ENCODE measurements at places on chromosomes 2 and 18.
A peak's percentile ranks its signal among the peaks of the same experiment; 100 is the strongest.

- DNase-seq, result peak; percentile 64
Measured at GRCh38 chr2:164757934-164758695, 83.5 kb downstream of the COBLL1 start.

DNA sequence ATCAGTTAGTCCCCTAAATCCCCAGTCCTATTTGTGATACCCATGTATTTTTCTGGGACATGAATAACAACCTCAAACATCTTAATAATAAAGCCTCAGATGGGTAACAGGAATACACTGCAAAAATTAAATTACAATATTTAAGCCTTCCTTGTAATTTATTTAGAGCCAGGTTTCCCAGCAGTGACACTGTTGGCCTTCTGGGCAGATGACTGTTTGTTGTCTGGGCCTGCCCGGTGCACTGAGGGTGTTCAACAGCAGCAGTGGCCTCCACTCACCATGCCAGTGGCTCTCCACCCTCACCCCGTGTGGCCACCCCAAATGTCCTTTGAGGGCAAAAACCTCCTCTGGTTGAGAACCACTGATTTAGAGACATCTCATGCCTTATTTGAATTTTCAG is 270.2 kb upstream of the SIX3 start:
- no peak for DNase-seq

- DNase-seq, result no peak
Measured at GRCh38 chr2:29401994-29402393, 286.8 kb downstream of the CLIP4 start.

GRCh38 chr18:6207116-6207515 is 207.6 kb downstream of the L3MBTL4 start:
- no peak for DNase-seq

DNA sequence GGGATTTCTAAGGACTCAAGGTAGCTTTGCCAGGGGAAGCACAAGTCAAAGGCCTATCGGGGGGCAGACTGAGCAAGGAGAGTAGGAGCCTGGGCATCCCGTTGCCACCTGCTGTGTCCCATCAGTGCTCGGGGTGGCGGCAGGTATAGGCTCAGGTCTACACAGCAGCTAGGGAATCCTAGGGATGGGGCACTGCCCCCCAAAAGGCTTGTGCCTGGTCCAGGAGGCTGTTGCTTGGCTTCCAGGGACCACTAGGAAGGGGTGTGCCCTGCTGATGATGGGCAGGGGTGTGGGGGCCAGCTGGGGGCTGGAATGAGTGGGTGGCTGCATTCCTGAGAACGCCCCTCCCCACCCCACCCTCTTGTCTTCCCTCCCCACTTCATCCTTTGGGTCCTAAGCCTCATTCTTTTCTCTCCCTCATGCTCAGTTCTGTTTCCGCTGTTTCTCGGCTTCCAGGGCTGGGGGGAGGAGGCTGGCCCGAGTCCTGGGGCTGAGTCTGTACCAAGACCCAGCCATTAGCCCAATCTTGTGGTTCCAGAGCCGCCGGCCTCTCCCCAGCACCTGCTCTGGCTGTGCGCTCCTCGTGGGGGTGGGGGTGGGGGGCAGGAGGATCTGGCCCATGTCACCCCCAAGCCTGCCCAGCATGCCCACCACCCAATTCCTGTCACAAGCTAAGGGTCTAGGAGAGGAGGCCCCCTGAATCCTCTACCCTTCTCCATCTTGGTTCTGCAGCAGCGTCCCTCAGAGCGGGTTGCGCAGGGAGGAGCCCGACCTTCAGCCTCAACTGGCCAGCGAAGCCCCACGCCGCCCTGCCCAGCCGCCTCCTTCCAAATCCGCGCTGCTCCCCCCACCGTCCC is 12.8 kb downstream of the SPEG start:
- no peak for DNase-seq

DNA sequence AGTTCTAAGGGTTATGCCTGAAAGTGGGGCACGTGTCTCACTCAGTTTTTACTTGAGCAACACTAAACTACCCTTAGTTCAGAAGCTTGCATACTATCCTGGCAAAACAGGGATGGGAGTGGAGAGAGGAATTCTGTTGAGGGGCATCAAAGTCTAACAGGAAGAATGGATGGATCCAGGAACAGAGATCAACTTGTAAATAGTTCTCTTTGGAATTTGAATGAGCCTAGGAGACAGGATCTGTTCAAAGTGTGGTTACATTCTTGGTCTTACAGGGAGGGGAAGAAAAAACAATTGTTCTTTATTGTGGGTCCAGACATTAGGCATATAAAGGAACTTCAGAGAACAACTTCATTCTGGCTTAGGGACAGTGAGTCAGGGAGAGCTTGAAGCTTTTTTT is 560.2 kb downstream of the CNTNAP5 start:
- DNase-seq, result no peak

DNA sequence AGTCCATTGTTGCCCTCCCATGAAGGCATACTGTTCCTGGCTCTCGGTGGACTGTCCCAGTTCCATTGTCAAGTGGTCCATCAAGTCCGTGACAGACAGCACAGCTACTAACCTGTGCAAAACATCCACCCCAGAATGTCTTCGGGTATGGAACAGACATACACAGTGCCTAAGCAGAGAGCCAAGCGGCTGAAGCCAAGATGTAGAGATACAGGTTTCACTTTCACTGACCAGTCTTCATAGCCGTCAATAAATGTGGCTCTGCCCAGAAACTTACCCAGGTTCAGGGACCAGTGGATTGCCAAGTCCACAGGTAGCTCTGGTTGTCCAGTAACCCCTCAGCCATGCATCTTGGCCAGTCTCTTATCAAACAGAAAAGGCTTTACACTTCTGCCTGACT is 10.7 kb upstream of the PAPOLG start:
- no peak for DNase-seq

DNA sequence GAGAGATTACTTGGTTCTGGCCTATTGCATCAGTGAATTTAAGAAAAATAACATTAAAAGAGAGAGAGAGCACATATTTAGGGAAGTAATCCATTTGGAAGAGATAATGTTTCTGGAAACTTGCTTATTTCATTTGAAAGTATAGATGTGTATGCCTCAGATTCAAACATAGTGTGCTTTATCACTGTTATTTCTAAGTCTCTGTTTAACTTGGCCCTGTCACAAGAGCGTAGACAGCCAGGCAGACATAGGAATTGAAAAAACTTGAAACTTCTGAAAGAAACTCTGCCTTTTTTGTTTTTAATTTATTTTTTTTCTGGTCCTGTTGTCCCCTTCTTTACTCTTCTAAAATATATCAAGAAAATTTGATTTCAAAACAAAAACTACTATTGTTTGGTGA is 849.1 kb downstream of the CNTNAP5 start:
- no peak for DNase-seq

- no peak for DNase-seq
Measured at GRCh38 chr2:239636808-239637207, 236.0 kb upstream of the HDAC4 start.

- DNase-seq, result no peak
Measured at GRCh38 chr18:48139431-48140347, 209.2 kb upstream of the SMAD2 start.

- DNase-seq, result no peak
Measured at GRCh38 chr2:126770466-126770865, 114.5 kb downstream of the GYPC start.

- DNase-seq, result peak; percentile 10
Measured at GRCh38 chr2:19461504-19462255, 103.3 kb upstream of the OSR1 start.

- DNase-seq, result peak; percentile 95
Measured at GRCh38 chr18:74234326-74235171, 57.2 kb downstream of the CYB5A start.

DNA sequence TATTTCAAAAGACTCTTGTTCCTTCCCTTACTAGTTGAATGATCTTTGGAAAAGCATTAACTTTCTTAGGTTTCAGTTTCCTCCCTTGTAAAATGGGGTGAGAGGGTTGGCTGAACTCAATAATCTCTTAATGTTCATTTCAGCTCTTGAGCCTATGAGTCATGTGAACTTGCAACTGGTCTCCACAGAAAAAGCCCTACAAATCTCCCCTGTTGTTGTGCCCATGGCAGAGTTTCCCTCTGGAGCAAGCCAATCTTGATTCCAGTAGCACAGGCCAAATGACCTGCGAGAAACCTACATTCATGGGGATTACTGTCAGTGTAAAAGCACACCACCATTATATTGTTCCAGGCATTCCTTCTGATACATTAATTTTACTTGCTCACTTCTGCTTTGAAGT is 388.9 kb downstream of the ALK start:
- peak; percentile 40 for DNase-seq

- DNase-seq, result no peak
Measured at GRCh38 chr2:8594731-8595427, 87.0 kb upstream of the ID2 start.

- DNase-seq, result no peak
Measured at GRCh38 chr2:143948710-143949109, 571.2 kb downstream of the ZEB2 start.

- DNase-seq, result no peak
Measured at GRCh38 chr2:121367246-121367900, 82.4 kb upstream of the TFCP2L1 start.

- no peak for DNase-seq
Measured at GRCh38 chr2:61135510-61135909, 26.5 kb upstream of the C2orf74 start.

DNA sequence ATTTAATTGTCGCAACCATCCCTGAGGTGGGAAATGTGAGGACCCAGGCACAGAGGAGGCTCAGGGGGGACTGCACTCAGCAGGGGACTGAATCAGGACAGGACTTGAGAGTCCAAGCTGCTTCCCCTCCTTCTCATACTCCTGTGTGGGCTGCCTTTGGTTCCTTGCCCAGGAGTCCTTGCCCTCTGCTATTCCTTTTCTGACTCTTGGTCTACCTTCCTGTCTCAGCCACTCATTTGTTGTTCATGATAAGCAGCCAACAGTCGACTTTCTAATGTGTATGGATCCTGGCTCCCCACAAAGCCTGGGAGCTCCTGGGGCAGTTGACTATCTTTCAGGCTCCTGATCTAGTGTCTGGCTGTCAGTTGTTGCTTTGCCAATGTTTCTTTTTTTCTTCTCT is 28.3 kb downstream of the GATA6 start:
- no peak for DNase-seq

- DNase-seq, result peak; percentile 7
Measured at GRCh38 chr18:37270038-37270665, 295.4 kb downstream of the CELF4 start.

- no peak for DNase-seq
Measured at GRCh38 chr2:23550553-23550952, 165.6 kb downstream of the KLHL29 start.

- DNase-seq, result no peak
Measured at GRCh38 chr2:160478660-160479059, 14.9 kb downstream of the RBMS1 start.

- no peak for DNase-seq
Measured at GRCh38 chr2:3683748-3684454, 19.5 kb upstream of the DCDC2C start.

- no peak for DNase-seq
Measured at GRCh38 chr18:75369026-75369721, 58.3 kb downstream of the SMIM21 start.

DNA sequence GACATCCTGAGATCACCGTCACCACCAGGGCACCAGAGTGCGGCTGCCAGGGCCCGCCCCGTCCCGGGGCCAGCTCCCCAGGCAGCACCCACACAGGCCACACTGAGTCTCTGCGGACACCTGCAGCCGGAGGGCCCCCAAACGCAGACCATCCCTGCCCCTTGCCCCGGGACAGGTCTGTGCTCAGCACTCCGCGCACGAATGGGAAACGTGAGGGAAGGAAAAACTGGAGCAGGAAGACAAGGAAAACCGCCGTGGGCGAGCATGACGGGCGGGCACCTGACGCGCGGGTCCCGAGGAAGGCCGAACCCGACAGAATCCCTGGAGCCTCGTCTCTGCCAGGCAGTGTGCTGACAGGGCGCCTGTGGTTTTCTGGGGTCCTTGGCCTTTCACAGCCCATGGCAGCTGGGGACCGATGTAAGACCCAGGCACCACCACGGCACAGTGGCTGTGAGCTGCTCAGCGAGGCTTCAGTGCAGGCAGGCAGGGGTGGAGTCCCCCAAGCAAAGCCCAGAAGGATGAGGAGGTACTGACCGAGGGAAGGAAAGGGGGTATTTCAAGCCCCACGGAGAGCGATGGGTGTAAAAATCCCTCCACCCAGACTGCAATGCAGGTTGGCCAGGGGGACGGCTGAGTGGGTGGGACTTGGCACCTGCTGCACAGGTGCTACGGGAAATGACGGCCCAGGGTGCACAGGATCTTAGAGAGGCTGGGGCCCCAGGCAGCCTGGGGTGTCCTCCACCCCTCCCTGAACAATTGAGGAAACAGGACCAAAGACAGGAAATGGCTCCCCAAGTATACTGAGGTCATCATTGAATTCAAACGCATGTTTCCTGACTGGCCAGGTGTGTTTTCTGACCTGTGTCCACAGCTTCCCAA is 59.0 kb downstream of the PXDN start:
- no peak for DNase-seq

DNA sequence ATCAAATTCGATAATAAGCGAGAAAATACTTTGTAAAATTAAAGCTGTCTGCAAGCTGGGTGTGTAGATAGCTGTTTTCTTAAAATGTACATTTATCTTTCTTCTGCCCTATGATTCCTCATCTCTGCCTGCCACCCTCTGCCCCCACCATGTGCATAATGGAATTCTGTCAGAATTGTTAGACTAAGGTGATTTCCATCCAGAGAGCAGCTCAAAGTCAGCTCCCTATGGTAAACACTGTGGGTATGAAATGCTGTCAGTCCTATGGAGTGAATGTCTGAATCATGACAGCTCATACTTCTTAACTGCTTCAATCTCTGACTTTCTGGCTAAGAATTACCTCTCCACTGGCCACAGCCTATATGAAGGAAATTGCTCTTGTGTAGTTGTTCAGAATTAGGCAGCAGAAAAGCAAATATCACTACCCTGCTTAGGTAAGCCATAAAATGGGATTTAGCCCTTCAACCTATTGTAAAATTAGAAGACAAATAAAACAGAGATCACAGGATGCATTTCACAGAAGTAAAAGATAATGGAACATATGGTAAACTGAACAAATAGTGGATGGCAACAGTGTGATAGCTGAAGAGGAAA is 137.7 kb downstream of the CD8B2 start:
- DNase-seq, result no peak

DNA sequence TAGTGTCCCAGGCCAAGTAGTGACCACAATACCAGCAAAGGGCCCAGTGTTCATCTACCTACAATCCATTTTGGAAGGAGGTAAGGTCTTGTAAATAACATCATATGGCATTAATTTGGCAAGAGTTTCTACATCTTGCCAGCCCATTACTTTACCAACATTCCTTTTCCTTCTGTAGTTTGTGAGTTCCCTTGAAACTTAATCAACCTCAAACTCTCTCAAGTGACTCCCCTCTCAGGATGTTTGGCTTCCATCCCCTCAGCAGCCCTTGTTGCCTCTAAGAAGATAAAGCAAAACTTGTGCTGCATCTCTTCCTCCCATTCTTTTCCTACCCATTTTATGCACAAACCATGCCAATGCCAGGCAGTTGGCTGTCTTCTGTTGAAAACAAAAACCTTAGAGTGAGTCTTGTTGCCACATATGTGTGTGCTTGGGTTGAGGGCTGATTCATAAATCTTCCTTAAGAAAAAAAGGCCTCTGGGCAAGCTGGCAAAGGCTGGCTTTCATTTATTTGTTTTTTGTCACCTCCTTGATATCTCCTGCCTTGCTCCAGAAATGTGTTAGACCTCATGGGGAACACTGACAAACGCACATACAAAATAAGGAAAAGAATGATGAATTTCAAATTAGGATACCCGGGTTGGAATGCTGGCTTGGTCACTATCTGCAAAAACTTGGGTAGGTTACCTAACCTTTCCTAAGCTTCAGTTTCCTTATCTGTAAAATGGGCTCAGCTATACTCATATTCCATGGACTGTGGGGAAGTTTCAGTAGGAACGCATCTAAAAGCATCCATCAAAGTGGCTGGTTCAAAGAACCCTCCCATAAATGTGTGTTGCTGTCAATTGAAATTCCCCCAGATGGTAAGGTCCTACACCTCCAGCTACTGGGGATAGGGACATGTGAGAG is 29.4 kb upstream of the ST3GAL5 start:
- no peak for DNase-seq

Measured in skeletal muscle cell (primary cell).